Stimulated activated CD8-positive, alpha-beta memory T cell treated with anti-CD3 and anti-CD28 coated beads, Interleukin-4, amount 100 ng/mL, for 48 hours (primary cell): ENCODE measurements at places on chromosomes 11 and 22.
A peak's percentile ranks its signal among the peaks of the same experiment; 100 is the strongest.

- no peak for DNase-seq
These were observed 17.2 kb downstream of the OPCML start for GRCh38 chr11:133515107-133515506.

DNA sequence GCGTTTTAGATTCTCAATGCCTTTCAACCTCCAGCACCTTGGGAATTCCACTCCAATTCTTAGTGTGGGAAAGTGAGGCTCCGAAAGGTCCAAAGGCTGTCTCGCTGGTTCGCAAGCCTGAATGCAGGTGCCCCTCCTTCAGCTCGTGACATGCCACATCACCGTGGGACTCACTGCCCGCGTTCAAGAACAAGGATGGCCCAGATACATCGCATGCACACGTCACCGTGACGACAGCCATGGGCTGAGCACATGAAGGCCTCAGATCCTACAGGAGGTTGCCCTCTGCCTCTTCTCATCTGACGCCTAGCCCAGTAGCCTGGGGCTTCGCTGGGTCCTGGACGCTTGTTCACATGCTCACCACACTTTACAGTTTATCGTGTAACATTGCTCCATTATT, 4.4 kb upstream of the LINC01488 start:
- no peak for DNase-seq

DNA sequence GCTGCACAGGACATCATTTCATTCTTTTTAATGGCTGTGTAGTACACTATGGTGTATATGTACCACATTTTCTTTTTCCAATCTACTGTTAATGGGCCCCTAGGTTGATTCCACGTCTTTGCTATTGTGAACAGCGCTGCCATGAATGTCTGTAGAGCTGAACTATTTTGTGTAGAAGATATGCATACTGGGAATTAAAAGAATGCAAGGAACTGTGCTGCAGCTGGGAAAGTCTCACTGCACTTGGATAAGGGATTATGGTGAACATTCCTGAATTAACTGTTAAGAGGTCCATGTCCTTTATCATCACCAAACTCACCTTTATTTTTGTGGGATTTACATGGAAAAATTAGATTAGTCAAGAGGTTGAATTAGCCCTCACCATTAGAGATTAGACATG, 224.7 kb downstream of the SNX19 start:
- DNase-seq, result no peak

- no peak for DNase-seq
These were observed 45.4 kb downstream of the SOX6 start for GRCh38 chr11:16310943-16311342.

GRCh38 chr11:72727521-72727920, 24.7 kb downstream of the ARAP1 start:
- no peak for DNase-seq

DNA sequence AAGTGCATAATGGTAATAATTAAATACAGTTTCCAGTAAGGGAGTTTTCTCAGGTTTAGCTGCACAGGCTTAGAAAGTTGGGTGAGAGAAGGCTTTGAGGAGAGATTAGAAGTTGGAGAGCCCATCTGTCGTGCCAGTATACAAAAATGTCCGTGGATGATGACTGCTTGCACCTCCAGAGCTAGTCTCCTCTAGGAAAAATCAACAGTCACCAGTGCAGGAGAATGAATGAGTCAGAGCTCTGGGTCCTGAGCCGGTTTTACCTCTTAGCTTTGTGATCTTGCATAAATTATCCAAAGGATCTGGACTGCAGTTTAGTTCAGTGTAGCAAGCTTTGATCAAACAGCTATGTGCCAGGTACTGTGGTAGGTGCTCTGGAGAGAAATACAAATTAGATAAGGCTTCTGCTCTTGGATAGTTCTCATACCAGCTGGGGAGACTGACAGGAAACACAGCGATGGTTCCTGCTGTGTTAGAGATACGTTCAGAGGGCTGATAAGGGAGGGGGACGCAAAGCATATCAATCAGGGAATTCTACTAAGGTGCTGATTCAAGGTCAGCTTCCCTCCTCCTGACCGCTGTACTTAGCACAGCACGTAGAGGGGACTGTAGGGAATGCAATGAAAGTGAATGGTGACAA, 125.9 kb downstream of the TEAD1 start:
- no peak for DNase-seq

DNA sequence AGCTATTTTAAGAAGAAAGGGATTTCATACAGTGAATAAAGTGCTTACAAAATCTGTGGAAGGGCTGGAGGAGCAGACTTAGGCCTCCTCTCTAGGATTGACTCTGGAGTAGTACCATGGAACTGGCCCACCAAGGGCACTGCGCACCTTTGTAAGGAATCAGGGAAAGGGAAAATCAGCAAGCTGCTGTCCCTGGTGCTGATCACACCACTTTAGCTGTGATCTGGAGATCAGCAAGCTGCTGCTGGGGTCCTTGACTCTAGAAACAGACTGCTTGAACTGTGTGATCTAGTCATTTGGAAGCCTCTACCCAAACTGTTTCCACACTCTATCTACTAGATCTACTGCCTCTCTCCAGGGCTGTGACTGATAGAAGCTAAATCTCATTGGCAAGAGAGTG, 18.4 kb upstream of the TECTA start:
- DNase-seq, result no peak

GRCh38 chr11:68271023-68271780, 571 bp downstream of the C11orf24 start:
- peak; percentile 75 for DNase-seq

DNA sequence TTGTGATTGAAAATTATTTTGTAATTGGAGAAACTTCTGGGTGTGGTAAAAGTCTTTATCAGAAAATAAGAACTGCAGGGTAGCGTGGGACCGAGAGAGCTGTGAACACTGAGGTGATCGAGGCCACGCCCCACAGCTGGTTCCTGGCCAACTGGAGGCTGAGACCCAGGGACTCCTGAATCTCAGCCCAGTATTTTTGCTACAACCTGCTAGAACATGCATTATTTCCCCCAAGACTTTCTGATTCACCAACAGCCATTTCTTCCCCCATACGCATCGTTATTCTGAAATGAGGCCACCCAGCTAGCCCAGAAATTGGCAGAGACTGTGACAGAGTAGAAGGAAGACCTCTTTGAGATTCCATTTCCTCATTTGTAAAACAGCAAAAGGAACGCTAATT, 3.4 kb upstream of the FGF19 start:
- no peak for DNase-seq

DNA sequence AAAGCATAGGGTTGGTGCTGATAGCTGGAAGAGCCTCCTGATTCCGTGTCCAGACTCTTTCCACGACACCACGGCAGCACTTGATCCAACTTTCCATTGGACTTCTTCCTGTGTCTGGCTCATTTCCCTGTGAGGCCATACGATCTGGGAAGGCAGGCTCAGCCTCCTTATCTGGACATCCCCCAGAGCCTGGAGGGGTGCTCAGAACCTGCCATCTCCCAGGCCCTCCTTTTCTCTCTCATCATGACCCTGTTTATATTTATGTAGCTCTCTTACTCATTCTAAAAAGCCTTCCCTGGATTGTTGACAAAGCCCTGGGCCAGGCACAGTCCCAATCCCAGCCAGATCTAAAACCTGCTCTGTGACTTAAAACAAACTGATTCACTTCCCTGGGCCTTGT, 7.8 kb upstream of the BCL9L start:
- no peak for DNase-seq

- DNase-seq, result no peak
These were observed 178.2 kb downstream of the GRIK4 start for GRCh38 chr11:120689596-120690275.

DNA sequence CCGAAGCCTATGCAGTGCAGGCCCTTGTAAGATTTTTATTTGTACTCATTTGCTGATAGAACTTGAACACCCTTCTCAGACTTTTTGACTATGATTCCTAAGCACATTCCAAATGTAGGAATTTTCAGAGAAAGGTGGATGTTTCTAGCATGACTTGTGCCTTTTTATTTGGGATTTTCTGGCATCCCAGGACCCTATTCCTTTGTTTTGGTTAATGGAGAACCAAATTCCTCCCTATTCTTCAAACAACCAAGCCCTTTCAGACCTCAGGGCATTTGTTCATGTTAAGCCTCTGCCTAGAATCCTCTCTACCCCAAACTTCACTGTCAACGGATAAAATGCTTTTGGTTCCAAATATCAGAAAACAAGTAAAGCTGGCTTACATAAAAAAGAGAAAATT, 371.1 kb downstream of the DDX10 start:
- no peak for DNase-seq

GRCh38 chr11:77636731-77637344, 756 bp downstream of the CLNS1A start:
- no peak for DNase-seq

- DNase-seq, result no peak
These were observed 19.4 kb downstream of the IGLL5 start for GRCh38 chr22:22906907-22907550.

DNA sequence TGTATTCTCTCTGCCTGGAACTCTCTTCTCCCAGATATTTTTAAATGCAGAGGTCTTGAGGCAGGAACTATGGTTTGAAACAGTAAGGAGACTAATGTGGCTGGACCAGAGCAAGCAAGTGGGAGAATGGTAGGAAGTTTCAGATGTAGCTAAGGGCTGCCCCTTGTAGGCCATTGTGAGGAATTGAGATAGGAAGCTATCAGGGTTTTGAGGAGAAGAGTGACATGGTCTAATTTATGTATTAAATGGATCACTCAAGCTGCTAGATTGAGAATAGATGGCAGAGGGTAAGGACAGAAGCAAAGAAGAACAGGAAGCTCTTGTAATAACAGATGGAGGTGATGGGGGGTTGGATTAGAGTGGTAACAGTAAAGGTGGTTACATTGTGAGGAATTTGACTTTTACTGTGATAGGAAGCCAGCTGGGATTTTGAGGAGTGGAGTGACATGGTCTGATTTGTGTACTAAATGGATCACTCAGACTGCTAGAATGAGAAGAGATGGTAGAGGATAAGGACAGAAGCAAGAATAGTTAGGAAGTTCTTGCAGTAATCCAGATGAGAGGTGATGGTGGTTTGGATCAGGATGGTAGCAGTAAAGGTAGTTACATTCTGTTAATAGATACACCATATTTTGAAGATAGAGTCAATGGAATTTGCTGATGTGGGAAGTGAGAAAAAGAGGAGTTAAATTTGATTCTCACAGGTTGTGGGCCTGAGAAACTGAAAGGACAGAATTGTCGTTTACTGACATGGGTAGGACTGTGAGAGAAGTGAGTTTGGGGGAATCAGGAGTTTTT, 63.0 kb downstream of the HIPK3 start:
- no peak for DNase-seq

- DNase-seq, result no peak
These were observed 627 bp downstream of the DNAJC4 start for GRCh38 chr11:64230985-64231365.

- peak; percentile 15 for DNase-seq
These were observed 25.4 kb downstream of the PDGFB start for GRCh38 chr22:39219071-39220039.

GRCh38 chr22:49544286-49544685, 283.4 kb downstream of the BRD1 start:
- no peak for DNase-seq

- DNase-seq, result no peak
These were observed 12.0 kb downstream of the BRD1 start for GRCh38 chr22:49815641-49816091.

GRCh38 chr11:11422411-11423128, 69.5 kb upstream of the CSNK2A3 start:
- DNase-seq, result no peak

DNA sequence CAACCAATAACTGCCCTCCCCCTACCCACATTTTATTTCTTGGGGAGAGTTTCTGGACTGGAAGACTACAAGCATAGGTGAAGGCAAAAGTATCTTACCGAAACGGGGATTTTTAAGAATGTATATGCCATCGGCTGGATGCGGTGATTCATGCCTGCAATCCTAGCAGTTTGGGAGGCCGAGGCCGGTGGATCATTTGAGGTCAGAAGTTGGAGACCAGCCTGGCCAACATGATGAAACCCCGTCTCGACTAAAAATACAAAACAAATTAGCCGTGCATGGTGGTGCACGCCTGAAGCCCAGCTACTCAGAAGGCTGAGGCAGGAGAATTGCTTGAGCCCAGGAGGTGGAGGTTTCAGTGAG, 20.8 kb upstream of the SLN start:
- DNase-seq, result no peak

- DNase-seq, result no peak
These were observed 346.2 kb upstream of the PDGFD start for GRCh38 chr11:104510169-104510568.

DNA sequence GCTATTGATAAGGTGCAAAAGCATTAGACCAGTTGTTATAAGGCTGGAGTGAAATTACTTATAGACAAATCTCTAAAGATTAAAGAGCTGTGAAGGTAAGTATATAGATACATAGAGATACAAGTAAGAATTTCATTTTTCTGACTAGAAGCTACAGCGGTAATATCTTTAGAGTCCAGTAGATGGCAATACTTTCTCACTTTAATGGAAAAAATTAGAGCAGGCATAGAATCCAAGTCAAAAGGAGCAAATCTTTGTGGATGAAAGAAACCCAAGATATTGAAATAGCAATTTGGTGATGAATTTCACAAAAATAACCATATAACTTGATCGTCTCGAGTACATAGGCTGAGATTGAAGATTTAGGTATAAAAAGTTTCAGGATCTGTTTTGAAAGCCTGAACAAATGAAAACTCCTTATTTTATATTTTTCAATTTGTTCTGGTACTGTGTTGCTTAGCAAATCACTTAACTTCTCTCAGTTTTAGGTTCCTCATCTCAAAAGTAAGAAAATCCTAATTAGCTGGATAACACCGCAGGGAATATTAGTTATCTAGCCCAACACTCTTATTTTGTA, 81.9 kb downstream of the UVRAG start:
- DNase-seq, result no peak

DNA sequence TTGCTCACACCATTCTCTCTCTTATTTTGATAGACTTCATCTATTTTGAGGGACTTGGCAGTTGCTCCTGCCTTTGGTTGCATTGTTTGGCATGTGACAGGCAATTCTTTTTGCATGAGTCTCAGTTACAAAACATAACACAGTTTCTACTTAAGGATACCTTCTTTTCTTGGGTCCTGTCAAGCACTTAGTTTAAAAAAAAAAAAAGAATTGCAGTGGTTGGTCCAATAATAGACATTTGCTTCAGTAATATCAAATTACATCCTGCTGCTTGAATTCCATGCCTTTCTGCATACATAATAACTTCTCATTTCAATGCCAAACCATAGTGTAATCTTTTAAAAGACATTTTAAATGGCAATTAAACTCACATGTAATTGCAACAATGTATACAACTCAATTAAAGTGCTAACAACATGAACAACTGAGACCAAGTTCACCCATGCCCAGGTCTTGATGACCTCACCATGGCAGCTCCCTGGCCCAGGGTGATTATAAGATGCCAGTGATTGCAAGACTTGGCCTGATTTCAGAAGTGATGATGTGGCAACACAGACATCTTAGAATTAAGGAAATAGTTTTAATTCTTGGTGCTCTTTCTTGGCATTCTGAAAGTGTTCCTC, 32.2 kb upstream of the PLET1 start:
- DNase-seq, result no peak

DNA sequence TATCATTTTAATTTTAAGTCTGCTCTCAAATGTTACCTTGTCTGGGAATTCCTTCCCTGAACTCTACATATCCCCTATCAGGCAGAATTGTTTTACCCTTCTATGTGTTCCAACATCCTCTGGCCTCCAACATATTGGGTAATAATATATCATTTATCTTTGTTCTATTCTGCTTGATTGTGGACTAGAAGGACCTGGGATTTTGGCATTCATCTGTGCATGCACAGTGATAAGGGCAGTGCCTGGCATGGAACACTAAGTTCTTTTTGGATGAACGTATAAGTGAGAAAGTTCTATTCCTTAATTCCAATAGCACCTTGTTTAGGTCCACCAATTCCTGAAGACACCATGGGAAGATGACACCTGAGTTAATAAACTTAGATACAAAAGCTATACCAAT, 1.2 kb upstream of the MS4A2 start:
- no peak for DNase-seq
